ENCODE measurements at places on chromosomes 2 and 18. TPM values are rescaled to one million over a fixed set of nuclear protein-coding genes. Genes with fewer than 3 reads are reported as not detected.

The DNMT3A gene
- total RNA-seq, result 9.3 TPM

The PLGLB2 gene
- 0.66 TPM for total RNA-seq

The IAH1 gene
- total RNA-seq, result 54.5 TPM

The TLX2 gene
- not detected for total RNA-seq

The SP140 gene
- total RNA-seq, result 4.4 TPM

The ANKRD30B gene
- total RNA-seq, result 0.88 TPM

The TUBB8B gene
- total RNA-seq, result not detected

The VWA3B gene
- total RNA-seq, result not detected

The MLPH gene
- total RNA-seq, result 32.2 TPM

The THUMPD2 gene
- 11.5 TPM for total RNA-seq

The HRH4 gene
- under 0.01 TPM for total RNA-seq
